ENCODE measurements at places on chromosomes 5 and 9.

DNA sequence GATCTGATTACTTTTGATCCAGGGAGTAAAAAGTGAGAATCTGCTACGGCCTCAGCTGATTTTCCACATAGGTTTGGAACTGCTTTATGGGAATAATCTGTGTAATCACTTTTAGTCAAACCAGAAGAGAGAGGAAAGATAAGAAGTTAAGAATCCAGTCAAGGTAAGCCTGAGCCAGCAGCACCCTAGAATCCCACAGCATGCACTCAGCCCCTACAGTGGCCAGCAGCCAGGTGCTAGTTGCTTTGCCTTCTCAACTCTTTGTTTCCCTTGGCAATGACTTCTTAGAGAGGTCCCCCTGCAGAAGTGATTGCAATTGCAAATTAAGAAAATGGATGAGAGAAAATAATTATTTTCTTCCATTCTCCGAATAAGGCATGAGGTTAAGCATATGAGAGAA is 59.7 kb upstream of the TMED7 start:
- DNase-seq, result no peak

- DNase-seq, result no peak
Measured at GRCh38 chr9:127411122-127411521, 13.1 kb upstream of the ZNF79 start.

DNA sequence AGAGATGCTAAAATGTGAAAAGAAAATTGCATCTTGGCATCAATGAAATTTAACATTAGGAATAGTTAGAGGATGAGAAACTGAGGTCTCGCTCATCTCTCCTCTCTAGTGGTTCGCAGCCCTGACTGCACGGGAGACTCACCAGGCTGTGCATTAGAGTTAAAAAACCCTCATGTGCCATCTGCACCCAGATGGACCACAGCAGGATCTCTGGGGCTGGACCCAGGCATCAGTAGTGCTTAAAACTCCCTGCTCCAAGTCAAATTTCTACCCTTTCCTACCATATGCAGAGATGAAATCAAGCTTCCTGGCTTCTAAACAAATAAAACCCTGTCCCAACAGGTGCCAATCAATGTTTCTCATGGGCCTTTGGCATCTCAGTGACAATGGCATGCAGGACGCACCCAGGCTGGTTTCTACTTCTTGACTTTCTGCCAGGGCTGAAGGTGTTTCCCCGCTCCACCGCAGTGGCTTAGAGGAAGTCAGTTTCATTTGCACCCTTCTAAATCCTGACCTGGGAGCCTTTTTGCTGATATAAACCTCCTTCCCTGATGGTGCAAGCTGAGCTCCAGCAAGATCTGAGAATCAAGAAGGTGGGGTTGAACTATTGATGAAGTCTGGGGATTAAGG is 132.6 kb downstream of the NSG2 start:
- DNase-seq, result no peak

- DNase-seq, result no peak
Measured at GRCh38 chr9:137515338-137515724, 34.9 kb downstream of the PNPLA7 start.

DNA sequence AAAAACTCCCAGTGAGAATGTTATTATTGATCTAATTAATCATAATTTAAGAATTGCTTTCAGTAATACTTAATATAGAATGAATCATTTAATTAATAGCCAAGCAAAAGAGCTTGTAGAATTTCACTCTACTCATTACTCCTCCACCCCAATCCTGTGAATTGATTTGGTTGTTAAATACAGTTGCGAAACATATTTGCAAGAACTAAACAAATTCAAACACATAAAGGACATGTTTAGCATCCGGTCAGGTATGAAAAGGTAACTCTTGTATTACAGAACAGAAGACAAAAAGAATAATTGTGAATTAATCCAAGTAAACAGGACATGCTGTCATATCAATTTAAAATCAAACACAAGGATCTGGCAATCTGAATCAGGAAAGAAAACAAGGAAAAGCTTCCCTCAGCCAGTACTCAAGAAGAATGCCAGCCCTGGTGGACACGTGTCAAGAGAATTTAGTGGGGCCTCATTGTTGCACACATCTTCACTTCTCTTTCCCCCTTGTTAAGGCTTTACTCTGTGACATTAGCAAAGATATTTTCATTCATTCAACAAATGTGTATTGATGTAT is 89.4 kb upstream of the SLC12A2 start:
- no peak for DNase-seq

DNA sequence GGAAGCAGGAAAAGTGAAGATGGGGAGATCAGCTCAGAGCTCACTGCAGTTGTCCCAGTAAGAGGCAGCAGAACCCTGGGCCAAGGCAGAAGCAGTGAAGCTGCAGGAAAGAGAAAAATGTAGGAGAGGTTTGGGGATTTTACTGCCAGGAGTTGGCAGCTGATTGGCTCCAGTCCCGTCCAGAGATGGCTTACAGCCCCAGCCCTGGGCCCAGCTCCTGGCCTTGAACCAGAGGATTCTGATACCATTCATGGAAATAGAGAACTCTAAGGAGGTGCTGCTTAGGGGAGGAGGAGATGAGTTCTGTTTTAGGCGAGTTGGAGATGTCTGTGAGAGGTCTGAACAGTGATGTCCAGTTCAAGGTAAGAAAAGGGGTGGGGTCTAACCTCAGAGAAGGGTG is 4.6 kb downstream of the MORN5 start:
- no peak for DNase-seq

GRCh38 chr9:89404074-89404473 is 85.8 kb downstream of the SECISBP2 start:
- DNase-seq, result no peak
